ENCODE measurements at places on chromosomes 4 and X.

DNA sequence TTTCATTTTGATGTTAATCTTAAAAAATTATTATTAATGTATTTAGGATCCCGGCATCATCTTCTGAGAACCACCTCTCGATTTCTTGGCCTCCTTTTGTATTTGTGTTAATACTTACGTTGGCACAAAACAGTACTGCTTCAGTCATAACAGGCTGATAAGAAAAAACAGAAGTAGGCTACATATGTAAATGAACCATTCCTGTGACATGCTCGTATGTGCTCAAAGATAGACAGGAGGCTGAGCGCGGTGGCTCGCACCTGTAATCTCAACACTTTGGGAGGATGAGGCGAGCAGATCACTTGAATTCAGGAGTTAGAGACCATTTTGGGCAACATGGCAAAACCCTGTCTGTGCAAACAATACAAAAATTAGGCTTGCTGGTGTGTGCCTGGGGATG lies 109.4 kb upstream of the H2AZ1 start:
- no peak for DNase-seq

DNA sequence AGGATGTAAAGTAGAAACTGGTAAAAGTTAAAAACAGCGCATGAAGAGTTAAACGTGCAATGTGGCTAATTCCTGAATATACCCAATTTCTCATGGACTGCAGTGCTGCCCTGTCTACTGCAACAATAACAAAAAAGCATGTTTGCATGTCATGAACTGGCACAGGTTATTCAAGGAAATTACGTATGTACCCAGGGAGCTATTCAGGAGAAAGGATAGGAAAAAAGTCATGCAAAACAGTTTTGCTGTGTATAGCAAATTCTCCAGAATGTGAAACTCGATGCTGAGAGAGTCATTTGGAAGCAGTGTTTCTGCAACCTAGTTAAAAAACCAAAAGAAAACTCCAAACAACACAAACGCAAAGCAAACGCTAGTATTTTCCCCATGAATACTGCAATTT lies 381.5 kb upstream of the PRKX start:
- DNase-seq: no peak

DNA sequence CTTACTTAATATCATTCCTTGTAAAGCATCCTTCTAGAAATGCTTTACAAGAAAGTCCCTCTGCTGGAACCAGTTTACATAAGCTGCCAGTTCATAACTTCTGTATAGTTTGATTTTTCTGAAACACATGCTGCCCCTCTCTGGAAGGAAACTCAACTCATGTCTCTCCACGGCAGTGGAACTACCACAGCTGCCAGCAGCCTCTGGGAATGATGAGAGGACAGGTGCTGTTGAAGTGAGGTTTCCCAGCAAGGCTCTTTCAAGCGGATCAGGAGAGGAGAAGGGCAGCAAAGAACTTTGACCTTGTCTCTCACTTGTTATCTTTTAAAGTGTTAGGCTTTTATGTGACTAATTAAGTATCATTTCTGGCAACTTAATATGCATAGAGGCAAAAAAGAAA lies 7.3 kb downstream of the GRPR start:
- DNase-seq: no peak

- DNase-seq: no peak
These were observed 2.5 kb downstream of the CCDC110 start for GRCh38 chr4:185468999-185469398.

GRCh38 chr4:2842687-2843262 lies 869 bp upstream of the ADD1 start:
- DNase-seq: no peak

DNA sequence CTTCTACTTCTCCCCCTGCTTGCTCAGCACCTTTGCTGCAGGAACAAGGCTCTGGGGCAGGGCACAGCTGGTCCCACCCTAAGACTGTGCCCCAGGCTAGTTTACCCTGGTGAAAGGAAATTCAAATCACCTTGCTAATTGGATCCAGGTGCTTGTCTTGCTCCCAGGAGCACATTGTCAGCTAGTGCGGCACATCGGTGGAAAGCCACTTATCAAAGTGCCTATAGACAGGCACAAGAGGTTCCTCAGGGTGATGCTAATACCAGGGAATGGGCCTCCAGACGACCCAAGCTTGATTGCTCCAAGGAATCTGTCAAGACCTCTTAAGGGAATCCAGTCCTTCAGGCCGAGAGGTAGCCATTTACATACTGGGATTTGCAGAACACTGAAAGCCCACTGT lies 64.5 kb upstream of the PRPS1 start:
- DNase-seq: no peak
